Hindlimb muscle (tissue), 1 donor: ENCODE measurements at places on chromosomes 3 and 15. TPM values are rescaled to one million over a fixed set of nuclear protein-coding genes. Genes with fewer than 3 reads are reported as not detected.

- DNase-seq = no peak
Measured at GRCh38 chr3:54355800-54356199, 233.4 kb downstream of the CACNA2D3 start.

DNA sequence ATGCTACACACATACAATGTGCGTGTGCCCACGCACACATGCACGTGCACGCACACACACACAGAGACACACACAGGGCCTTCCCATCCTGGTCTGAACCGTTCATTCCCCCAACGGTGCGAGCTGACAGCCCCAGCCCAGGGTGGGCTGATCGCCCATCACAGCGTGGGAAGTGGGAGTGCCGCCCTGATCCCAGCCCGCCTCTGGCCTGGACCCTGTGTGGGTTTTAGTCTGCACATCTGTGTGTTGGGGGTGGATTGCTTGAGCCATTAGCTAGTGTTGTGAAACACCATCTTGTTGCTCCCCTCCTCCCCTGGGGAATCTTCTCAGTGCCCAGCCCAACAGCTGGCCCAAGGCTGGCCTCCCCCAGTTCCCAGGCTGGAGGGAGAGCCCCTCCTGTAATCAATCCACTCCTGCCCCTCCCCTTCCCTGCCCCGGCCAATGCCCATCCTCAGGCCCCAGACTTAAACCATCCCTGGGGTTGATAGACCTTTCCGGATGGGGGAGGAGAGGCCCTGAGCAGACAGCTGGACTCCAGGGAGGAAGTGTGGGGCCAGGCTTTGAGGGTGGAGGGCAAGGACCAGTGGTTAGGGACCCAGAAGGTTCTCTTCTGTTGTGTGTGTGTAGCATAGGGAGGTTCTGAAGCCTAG, 8.3 kb downstream of the SEMA3G start:
- no peak for DNase-seq

- DNase-seq = peak; percentile 67
Measured at GRCh38 chr3:25783661-25784512, 644 bp upstream of the NGLY1 start.

- DNase-seq = no peak
Measured at GRCh38 chr15:69820819-69821218, 276.9 kb downstream of the TLE3 start.

- no peak for DNase-seq
Measured at GRCh38 chr15:37872661-37873060, 61.8 kb upstream of the TMCO5A start.

- DNase-seq = no peak
Measured at GRCh38 chr15:67023517-67024313, 41.7 kb upstream of the SMAD3 start.

DNA sequence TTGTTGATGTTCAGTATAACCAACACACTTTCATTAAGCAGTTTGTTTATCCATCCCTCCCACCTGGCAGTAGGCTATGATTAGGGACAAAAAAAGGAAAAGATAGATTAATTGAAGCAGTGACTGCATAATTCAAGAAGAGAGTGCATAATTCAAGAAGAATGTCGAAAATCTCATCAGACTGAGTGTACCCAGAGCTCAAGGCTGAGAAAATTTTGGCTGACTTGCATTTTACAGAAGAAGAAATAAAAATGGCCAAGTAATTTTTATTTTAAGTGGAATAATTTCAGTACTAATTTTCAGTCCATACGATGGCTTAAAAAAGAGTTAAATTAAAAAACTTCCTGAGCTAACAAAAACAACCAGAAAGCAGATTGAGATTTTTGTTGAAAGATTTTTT, 145.4 kb upstream of the LRRFIP2 start:
- no peak for DNase-seq

DNA sequence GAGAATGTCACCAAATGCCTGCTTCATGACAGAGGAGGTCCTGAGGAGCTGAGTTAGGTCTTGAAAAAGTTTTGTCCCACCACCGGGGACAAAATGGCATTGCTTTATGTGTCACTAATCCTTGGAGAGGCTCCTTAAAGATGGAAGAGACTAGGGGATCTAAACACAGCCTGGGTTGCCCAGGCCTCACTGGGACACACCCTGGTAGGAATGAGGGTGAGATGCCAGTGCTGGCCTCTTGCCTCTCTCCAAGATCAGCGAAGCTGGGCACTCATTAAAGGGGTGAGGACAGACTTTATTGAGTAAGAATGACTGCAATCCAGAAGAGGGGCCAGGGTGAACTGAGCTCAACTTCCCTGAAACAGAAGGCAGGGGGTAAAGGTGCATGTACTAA, 58.5 kb upstream of the KLF13 start:
- DNase-seq = no peak

DNA sequence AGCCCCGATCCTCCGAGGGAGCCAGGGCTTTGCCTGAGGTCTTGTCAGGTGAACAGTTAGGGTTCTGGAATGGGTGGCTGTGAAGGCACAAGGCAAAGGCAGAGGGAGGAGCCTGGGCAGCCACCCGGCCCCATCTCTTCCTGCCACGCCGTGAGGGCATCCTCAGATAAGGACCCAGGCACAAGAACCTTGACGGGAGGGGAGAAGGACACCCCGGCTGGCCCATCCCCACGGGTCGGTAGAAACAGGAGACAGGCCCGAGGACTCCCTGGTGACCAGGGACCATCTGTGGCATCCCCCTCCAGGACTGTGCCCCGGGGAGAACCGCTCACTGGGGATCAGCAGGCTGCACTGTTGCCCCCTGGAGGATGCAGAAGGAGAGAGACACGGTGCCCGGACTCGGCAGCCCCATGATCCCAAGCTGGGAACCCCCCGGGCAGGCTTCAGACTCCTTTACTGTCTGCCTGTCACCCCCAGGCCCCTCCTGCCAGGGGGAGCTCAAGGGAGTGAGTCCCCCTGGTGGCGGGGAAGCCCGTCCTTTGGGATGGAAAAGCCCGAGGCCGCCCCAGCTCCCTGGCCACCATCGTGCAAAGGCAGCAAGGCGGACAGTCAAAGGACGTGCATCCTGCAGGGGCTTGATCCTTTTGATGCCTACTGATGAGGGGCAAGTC, 12.3 kb upstream of the PCSK6 start:
- no peak for DNase-seq

DNA sequence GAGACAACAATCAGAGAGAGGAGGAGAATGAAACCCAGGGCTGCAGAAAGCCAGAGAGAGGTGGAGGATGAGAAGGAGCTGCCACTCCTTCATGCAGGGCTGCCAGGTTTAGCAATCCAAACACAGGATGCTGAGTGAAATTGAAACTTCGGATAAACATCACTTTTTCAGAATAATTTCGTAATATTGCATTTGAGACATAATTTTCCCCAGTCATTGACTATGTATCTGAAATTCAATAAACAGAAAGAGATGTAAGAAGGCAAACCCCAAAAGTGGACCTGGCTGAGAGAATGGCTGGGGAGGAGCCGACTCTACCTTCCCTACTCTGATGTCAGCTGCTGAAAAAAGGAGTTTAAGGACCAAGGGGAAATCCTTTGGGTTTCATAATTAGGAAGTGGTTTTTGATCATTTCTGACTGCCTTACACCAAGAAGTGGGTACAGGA, 33.8 kb downstream of the SLC9A9 start:
- no peak for DNase-seq

The XPC gene
- 18.6 TPM for polyA plus RNA-seq

- DNase-seq = no peak
Measured at GRCh38 chr15:78007964-78008886, 69.3 kb downstream of the TBC1D2B start.

DNA sequence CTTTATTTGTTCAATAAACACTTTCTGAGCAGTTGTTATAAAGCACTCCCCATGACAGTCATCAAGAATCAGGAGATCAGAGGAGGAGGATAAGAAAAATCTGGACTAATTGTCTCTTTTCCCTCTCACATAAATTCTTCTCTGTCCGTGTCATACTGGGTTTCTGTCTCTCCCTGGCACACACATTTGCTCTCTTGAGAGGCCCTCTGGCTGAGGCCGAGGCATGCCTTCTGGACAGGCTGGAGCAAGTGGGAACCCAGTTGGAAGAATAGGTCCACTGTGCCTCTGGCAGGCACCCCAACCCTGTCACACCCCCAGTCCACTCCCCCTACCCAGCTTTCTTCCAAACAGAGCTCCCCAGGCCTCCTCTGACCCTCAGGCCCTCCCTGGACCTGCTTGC, 315.8 kb downstream of the UACA start:
- no peak for DNase-seq

The TMEM40 gene
- 18.9 TPM for polyA plus RNA-seq

DNA sequence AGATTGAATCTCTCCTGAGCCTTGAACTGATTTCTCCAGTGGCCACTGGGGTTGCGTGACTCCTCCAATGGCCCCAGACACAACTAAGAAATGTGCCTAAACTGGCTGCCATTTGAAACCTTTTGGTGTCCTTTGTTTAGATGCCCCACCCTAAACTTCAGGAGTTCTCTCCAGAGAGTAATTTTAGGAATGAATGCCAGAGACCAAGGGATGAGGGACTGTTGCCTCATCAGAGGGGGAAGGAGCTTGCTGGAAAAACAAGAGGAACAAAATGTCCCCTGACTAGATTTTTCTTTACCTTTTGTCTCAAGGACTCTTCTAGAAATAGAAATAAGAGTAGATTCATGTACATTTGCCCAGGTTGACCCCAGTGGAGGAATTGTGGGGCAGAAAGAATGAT, 8.1 kb upstream of the ADPRH start:
- no peak for DNase-seq

GRCh38 chr15:81064253-81064652, 63.5 kb downstream of the TLNRD1 start:
- DNase-seq = no peak
